SJSA1 (cell line): ENCODE measurements at places on chromosomes 2 and 18. TPM values are rescaled to one million over a fixed set of nuclear protein-coding genes. Genes with fewer than 3 reads are reported as not detected.

DNA sequence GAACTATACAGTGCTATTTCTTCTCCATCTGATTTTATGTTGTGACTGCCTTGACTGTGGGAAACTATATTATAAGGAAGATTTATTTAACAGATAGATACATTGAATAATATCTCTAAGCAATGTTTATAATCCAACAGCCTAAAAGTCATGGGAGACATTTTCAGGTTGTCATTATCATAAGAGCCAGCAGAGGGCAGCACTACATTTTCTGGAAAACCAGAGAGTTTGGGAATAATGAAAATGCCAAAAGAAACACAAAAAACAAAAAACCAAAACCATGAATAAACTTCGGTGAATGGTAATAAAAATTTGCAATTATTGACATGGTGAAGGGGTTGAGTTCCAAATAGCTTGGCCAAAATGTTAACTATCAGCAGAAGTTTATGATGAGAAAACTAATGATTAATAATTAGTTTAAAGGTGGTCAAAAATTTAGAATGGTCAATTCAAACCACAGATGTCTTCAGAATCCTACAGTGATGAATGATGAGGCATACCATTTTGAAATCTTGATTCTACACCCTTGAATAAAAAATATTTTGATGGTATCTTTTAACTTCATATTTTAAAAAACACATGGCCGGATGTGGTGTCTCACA lies 4.7 kb downstream of the EEF1B2 start:
- no peak for DNase-seq

DNA sequence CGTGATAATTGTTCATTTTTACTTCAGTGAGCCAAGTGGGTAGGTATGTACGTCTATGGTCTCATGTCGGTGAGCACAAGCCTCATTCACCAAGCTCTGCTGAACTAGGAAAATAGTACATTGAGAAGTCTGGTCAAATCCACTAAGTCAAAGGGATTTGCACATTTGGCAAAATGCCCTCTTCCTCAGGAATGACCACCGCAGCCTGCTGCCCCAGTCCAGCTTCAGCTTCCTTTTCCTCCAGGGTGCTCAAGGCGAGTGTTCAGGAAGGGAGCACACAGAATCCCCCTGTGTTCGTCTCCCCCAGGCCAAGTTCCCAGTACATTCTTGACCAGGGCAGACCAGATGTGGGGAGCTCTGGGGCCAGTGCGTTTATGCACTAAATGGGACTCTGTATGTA lies 23.0 kb downstream of the TCF7L1 start:
- DNase-seq: no peak

GRCh38 chr2:110796716-110797301 lies 64.4 kb downstream of the ACOXL start:
- no peak for DNase-seq

GRCh38 chr2:23465936-23466335 lies 81.0 kb downstream of the KLHL29 start:
- no peak for DNase-seq

GRCh38 chr2:234111523-234111922 lies 61.0 kb downstream of the SPP2 start:
- DNase-seq: no peak

DNA sequence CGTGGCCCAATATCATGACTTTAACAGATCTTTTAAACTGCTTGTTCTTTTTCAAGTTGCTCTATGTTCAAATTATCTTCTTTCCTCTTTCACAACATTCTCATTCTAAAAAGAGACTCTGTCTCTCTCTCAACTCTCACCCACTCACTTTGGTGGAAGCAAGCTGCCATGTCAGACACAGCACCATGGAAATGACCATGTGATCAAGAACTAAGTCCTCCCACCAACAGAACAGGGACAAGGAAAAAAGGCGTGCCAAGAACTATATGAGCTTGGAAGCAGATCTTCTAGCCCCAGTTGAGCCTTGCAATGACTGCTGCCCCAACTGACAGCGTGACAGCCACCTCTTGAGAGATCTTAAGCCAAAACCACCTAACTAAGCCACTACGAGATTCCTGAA lies 23.9 kb downstream of the BAZ2B start:
- no peak for DNase-seq

The BCL2 gene
- 4.2 and 7.8 TPM in 2 replicates for total RNA-seq

The DNAJC5G gene
- total RNA-seq: not detected in 2 replicates

The HYCC2 gene
- 6.7 and 14.8 TPM in 2 replicates for total RNA-seq

The IRS1 gene
- 11.3 and 19.2 TPM in 2 replicates for total RNA-seq

DNA sequence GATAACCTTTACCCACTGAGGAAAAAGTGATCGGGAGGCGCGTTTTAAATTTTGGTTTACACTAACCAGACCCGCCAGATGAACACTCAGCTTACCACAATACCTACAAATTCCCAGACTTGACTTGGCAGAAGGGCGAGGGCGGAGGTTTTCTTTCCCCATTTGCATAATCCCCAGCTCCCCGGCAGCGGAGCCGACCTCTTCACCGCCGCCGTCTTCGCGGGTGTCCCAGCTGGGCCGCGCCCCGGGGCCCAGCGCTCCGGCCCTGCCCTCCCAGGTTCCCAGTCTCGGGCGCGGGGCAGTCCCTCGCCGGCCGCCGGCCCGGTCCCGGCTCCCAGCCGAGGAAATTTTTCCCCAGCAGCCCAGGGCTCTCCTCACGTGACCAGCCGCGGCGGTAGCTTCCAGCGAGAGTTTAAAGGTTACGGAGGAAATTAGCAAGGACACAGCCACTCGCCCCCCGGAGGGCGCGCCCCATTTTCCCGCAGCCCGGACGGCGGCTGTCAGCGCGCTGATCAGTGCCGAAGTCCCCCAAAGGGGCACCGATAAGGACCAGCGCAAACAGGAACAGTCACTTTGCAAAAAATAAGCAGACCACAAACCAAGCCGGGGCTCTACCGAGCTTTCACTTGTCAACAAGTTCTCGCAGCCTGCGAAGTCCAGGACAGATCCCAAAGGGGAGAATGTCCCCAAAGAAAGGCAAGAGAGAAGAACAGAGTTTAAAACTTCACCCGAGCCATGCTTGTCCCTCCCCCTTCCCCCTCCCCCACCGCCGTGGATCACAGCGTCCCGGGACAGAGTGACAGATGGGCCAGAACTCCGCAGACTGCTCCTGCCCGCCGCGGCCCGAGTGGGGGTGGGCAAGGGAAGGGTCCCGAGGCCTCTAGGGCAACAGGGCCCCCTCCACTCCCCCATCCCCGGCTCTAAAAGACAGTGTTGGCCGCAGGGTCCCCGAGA lies 1.3 kb upstream of the PRKCE start:
- peak; percentile 52 for DNase-seq

GRCh38 chr2:85419009-85419675 lies 628 bp downstream of the SH2D6 start:
- DNase-seq: no peak

- DNase-seq: peak; percentile 39
These were observed 79.7 kb upstream of the IGFBP5 start for GRCh38 chr2:216775043-216775453.

The MAPK4 gene
- total RNA-seq: not detected in 2 replicates

The OTOS gene
- total RNA-seq: not detected in 2 replicates

- DNase-seq: no peak
These were observed 62.2 kb downstream of the MFSD6 start for GRCh38 chr2:190470256-190470826.

DNA sequence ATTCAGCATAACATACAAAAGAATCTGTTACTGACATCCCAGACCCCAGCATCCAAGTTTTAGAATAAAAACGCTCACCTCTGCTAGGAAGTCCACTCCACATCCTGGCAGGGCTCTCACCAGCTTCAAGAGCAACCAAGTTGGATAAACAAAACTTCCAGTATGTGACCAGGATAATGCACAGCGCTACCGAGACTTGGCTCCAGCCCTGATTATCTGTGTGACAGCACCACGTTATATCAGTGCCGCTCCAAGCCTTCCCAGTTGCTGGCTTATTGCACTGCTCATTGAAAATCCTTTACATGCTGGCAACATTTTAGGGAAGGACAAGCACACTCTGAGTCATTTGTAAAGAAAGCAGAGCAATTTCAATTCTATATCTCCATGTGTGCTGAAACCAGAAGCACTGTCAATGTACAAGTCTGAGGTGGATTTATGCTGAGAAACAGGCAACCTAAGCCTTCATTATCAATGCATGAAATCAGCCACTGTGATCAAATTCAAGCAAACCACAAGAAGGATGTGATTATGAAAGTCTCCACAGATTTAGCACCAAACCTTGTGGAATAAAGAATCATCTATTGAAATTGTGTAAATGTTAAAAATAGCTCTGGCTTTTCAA lies 115.7 kb downstream of the ZNF385B start:
- DNase-seq: no peak

DNA sequence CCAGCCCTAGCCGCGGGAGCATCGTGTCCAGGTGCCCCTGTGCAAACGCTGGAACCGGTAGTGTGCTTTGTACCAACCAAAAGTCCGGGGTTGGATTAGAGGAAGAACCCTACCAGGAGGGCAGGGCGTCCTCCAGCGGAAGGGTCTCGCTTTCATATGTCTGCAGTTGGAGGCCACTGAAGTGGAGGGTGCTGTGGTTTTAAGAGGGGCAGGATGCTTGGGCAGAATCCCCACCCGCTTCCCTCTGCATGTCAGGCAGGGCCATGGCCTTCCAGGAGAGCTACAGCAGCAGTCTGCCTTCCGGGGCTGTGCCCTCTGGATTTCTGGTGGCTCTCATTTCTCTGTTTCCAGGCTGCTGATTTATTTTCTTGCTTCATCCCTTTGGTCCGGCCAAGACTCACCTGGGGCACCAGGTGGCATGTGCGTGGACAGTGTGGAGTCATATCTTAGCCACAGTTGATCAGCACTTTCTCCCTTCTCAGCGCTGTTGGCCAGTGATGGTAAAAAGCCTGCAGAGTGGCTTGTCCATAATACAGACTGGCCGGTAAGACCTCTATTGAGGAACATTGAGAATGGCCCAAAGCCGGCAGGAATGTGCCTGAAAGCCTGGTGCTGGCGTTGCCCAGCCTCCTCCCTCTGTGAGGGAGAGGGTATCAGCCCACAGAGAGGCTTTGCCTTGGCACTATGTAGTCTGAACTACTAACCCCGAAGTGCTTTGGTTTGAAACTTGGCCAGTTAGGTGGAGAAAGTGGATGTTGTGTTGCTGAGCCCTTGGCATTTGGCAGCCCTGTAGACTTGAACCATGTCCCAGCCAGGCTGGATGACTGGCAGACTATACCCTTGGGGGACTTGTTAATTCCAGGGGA lies 1.8 kb downstream of the AGAP1 start:
- DNase-seq: no peak

DNA sequence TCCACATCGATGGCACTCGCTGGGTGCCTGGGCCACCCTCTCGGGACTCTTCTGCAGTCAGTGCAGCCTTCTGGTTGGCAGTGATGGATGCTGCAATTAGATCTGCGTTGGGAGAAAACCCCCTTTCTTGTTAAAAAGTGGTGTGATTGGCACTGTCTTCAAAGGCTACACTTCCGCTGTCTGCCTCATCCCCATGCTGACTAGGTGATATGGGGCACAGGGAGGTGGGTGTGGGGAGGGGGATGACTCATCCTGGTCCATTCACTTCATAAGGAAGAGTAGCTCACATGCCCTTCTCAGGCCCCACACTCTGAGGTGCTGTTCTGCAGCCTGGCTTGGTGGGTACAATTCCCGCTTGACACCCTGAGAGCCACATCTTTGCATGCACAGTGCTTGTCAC lies 77.4 kb downstream of the THNSL2 start:
- DNase-seq: no peak

DNA sequence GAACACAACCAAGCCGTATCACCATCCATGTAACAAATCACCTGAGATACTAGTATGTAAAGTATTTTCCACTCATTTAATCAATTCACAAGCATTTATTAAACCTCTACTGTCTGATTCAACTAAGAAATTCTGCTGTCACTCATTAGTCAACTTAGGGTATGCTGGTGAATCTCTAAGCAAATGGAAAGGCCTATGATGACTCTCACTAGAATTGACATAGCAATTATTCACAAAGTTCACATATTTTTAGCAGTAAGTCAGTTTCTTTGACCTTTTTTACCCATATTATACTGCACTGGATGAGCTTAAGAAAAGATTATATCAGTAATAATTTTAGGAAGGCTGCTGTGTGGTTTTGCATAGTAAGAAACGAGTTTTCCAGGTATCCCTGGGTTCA lies 130.1 kb downstream of the SLC8A1 start:
- DNase-seq: no peak

GRCh38 chr2:134253117-134253704 lies 661 bp upstream of the MGAT5 start:
- no peak for DNase-seq

DNA sequence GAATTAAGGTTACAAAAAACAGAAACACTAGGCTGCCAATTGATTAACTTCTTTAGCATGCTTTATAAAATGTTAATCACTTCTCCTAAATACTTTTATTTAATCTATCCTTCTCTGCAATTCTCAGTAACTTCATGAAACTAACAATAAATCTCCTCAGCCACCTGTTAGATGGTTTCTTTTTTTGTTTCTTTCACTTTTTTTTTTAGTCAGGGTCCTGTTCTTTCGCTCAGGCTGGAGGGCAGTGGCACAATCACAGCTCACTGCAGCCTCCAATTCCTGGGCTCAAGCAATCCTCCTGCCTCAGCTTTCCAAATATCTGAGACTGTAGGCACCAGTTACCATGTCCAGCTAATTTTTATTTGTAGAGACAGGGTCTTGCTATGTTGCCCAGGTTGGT lies 213.4 kb upstream of the STK17B start:
- no peak for DNase-seq

The MDH1B gene
- total RNA-seq: 0.42 and 1.8 TPM in 2 replicates

DNA sequence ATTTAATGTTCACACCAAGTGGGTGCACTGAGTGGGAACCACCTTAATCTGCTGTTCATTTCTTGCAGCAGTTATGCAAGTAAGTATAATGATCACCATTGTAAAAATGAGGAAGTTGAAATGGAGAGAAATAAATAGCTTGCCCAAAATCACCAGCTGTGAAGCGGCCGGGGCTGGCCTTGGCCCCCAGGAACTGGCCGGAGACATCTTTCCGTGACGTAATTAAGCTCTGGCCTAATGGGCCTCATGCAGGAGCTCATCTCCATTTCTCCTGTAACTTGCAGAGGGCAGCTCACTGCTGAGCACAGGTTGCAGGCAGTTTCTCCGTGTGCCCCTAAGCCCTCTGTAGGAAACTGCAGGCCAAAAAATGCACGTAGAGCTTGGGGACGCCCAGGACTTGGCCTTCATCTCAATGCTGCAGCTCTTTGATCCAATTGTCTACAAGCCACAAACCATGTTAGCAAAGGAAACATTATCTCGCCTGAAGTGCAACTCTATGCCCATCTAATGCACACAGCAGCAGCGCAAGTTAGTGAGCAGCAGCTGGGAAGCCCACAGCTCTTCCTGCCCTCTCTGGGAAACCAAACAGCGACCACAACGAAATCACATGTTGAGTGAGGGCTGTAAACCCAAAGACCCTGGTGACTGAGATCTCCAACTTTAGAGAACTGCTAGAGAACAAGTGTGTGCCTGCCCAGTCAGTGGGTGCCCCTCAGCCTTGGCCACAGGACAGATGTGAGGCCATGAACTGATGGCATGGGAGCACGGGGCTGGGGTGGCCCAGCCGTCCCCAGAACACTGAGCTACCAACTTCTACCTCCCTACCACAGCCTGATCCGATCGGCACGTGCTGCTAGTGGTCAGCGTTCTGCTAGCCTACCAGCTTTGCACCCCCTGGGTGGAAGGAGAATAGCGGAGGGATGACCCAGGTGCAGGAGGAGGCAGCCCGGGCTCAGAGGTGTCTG lies 28.8 kb downstream of the APCDD1 start:
- DNase-seq: no peak

The FSIP2 gene
- not detected in 2 replicates for total RNA-seq
